ENCODE measurements at places on chromosomes 5 and 9.

DNA sequence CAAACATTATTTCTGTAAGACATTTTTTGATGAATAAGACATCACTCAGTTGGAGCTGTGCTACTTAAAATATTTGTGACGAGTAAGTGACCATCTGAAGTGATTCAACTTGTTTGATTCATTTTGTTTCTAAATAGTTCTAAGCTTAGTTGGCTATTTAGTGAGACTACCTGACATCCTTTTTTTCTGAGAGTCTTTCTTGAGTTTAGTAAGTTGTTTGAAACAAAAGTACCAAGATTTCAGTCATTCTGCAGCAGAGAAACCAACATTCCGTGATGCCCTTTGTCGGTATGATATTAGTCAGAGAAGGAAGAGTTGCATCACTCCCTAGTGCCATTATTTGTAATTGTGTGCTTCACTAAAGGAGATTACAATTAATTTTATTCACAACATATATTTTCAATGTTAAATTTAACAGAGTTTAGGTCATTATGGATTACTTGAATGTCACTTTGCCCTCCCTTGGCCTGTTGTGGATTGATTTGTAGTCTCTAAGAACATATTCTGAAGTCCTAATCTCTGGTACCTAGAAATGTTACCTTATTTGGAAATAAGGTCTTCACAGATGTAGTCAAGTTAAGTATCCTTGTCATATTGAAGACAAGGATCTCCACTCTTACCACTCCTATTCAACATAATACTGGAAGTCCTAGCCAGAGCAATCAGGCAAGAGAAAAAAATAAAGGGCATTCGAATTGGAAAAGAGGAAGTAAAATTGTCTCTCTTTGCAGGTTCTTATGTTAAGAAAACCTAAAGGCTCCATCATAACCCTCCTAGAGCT lies 212.2 kb downstream of the PCSK1 start:
- DNase-seq, result peak; percentile 89

DNA sequence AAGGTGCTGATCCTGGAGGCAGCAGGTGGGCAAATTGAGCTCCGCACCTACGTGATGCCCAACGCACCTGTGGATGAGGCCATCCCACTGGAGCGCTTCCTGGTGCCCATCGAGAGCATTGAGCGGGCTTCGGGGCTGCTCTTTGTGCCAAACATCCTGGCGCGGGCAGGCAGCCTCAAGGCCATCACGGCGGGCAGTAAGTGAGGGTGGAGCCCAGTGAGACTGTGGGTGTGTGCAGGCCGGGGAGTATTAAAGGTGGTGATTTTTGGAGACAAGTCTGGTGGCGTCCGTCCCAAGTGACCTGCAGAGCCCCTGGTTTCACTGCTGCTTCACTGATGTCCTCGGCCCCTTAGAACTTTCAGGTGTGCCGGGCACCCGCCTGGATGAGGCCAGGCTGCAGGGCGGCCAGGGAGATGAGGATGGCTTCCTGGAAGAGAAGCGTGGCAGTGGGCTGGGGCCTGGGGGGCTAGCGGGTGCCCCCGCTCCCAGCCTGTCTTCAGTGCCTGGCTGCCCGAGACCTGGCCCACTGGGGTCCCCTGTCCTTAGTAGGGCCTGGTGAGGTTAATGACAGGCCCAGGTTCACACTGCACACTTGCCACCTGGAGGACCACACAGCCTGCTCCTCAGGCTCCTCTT lies 4.2 kb downstream of the ENDOG start:
- DNase-seq, result no peak

DNA sequence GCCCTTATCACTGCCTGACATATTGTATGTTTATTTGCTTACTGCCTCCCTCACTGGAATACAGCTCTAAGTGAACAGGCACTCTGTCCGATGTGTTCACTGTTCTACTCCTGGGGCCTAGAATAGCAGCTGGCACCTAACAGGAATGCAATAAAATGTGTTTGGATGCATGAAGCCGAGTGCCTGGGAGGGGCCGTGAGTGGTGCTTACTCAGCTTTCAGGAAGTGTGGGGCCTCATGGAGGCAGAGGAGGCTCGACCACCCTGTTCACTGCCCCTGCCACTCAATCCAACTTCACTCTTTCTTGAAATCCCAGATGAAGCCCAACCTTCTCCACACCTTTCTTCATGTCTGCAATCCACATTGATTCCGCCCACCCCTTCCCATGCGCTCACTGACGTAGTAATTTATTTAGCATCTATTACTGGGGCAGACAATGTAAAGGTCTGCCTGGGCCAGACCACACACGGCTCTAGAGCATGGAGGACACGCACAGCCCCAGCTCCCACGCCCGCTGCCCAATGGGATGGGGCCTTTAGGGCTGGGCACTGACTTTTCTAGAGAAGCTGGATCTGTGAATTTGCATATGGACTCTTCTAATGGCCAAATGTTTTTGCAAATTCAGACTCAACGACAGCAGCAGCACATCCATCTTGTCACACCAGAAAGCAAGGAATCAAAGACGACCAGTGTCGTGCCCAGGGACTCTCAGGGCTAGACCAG lies 21.3 kb downstream of the TBC1D9B start:
- DNase-seq, result no peak

- DNase-seq, result no peak
Measured at GRCh38 chr9:93260263-93261066, 76.5 kb downstream of the WNK2 start.

DNA sequence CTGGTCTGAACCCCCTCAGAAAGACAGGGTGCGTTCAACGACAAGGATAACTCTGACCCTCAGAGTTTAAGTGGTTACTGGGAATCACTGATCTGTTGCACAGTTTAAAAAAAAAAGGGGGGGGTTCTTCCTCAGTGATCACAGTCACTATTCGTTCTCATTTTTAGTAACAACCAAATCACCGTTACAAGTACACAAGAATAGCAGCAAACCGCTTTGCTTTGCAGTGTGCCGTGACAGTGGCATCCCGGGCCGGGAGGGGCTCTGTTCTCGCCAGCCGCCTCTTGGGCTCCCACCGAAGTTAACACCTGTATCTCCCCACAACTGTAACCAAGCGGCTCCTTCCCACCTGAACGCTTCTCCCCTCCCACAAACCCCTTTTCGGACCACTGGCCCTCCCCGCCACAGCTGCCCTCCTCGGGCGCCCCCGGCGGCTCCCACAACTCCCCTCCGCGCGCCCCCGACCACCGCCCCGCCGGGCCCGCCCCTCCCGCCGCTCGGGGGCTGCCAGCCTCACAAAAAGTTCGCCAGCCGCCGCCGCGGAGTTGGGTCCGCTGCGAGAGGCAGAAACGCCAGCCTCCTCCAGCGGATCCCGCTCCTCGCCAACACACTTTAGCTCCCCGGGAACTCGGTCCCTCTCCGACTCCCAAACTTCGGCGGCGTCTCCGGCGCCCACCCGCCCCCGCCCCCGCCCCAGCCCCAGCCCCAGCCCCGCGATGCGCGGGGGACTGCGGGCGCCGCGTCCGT lies 1.2 kb downstream of the SSBP2 start:
- peak; percentile 71 for DNase-seq

DNA sequence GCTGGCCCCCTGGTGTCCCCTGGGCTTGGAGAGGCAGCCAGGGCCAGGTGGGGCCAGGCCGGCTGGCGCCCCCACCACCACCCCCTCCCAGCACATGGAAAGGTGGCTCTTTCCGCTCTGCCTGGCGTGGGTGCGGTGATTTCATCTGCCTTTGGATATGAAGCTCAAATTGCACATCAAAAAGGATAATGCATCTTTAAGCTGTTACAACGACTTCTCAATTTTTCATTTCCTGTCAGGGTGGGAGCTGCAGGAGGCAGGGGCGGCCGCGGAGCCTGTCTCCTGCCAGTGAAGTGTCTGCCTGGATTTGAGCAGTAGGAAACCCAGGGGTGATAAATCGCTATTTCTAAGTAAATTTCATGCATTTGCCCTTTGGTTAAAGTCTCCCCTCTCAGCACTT lies 169.2 kb upstream of the MVB12B start:
- DNase-seq, result no peak

GRCh38 chr5:132788508-132788907 lies 11.5 kb upstream of the SEPTIN8 start:
- DNase-seq, result no peak

- no peak for DNase-seq
Measured at GRCh38 chr5:160357394-160357793, 13.0 kb downstream of the C1QTNF2 start.

DNA sequence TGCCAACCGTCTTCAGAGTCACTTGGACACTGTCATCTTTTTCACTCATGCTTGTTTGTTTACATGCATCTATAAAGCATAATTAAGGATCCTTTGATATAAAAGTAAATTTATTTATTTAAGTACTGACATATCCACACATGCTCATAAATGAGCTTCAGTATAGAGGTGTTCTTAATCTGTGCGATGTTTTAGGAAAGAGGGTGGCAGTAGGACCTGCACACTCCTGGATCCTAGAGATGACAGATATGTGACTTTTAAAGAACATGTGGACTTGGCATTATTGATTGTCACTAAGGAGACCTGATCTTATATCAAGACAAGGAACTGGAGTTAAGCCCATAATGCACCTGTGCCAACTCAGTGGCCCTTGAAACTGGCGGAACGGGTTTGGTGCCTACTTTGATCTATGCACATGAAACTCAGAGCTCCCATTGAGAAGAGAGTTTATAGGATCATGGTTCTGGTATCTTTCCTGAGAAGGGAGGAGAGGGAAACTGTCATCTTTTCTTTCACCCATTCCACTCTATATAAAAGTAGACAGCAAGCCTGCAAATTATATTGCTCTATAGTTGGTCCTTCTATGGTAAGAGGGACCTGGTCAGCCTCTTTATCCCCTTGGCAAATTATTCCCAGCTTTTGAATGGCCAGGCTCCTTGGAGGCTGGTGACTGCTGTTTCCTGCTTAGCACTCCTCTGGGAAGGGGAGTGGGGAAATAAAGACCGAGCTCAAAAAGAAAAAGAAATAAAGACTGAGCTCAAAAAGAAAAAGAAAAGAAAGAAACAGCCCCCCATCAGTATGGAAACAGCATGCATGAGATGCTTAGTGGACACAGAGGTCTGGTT lies 57.8 kb upstream of the LIFR start:
- DNase-seq, result no peak

GRCh38 chr9:37566716-37567115 lies 9.5 kb downstream of the FBXO10 start:
- DNase-seq, result no peak

- DNase-seq, result no peak
Measured at GRCh38 chr9:93094658-93095204, 1.3 kb upstream of the CARD19 start.

- DNase-seq, result peak; percentile 3
Measured at GRCh38 chr9:116632990-116633838, 53.9 kb upstream of the TRIM32 start.

GRCh38 chr5:98105681-98106080 lies 667.8 kb upstream of the RGMB start:
- DNase-seq, result no peak

DNA sequence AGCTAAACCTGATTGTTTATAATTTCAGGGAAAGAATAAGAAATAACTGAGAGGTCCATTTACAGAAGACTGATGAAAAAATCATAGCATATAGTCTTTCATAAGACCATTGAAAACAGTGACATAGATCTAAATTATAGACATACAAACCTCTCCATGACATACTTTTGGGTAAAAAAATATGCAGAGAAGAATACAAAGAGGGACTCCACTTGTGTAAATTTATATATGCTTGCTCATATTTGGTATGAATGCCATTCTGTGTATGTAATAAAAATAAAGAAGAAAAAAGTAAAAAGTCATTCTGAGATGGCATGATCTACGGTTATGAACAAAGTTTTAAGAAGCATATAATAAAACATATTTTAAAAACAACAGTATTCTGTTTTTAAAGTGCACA lies 310.7 kb downstream of the ASTN2 start:
- no peak for DNase-seq

- no peak for DNase-seq
Measured at GRCh38 chr5:50441493-50441955, 436 bp upstream of the EMB start.

DNA sequence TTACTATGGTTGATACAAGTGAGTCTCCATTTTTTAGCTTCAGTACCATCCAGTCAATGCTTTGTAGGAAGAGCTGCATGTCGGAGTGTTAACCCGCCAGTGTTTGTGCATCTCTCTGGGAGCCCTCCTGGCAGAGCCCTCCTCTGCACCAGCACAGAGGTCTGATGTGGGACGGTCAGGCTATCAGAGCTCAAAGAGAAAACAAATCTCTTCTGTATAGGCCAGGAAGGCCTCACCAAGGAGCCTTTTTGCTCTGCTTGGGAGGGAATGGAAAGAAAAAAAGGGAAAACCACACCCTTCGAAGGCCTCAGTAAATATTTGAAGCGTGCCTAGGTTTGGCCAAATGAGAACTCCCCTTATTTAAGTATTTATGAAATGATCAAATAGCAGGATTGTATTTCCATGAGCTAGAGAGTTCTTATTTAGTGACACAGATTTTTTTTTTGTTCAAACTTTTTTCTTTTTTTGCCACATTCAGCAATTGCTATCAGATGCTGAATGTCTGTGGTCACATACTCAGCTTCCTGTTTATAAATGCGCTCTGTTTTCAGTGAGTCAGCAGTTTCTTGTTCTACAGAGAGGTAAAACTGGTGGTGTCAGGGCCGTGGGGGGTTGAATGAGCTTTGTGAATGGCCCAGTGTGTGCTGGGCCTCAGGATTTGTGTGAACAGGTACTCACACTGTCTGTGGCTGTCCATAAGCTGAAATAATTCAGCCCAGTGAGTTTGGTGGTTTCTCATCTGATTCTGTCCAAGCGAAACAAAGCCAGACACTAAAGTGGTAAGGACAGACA lies 226.6 kb downstream of the SNX18 start:
- DNase-seq, result peak; percentile 83

GRCh38 chr9:79280691-79281090 lies 291.1 kb upstream of the TLE4 start:
- DNase-seq, result no peak

- peak; percentile 24 for DNase-seq
Measured at GRCh38 chr9:38362852-38363588, 29.5 kb upstream of the ALDH1B1 start.

GRCh38 chr5:88847420-88847819 lies 35.6 kb downstream of the MEF2C start:
- no peak for DNase-seq

- DNase-seq, result no peak
Measured at GRCh38 chr9:7542693-7543092, 256.9 kb downstream of the DMAC1 start.
